ENCODE measurements at places on chromosomes 11 and 22.
A peak's percentile ranks its signal among the peaks of the same experiment; 100 is the strongest.

GRCh38 chr11:77039491-77040400 lies 5.5 kb downstream of the B3GNT6 start:
- DNase-seq = no peak

- DNase-seq = no peak
Observed at GRCh38 chr11:108838792-108839105, 173.9 kb downstream of the DDX10 start.

GRCh38 chr11:73797457-73797856 lies 9.8 kb downstream of the MRPL48 start:
- peak; percentile 7 for DNase-seq

DNA sequence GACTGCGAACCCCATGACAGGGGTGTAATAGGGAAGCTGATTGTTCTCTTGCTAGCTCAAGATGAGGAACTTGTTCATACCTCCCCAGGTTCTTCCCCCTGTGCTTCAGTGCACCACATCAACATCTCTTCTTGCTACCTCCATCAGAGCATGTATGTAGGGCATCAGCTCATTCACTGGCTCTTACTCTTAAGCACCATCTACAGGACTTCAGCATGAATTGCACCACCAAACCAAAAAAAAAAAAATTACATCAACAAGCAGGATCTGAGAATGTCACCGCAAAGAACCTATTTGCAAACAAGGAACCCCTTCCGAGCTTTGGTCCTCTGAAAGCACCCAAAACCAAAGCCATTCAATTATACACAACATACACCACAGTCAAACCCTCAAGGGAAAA lies 2226.5 kb upstream of the RAG2 start:
- no peak for DNase-seq

GRCh38 chr11:33802194-33802950 lies 28.1 kb upstream of the FBXO3 start:
- peak; percentile 31 for DNase-seq

DNA sequence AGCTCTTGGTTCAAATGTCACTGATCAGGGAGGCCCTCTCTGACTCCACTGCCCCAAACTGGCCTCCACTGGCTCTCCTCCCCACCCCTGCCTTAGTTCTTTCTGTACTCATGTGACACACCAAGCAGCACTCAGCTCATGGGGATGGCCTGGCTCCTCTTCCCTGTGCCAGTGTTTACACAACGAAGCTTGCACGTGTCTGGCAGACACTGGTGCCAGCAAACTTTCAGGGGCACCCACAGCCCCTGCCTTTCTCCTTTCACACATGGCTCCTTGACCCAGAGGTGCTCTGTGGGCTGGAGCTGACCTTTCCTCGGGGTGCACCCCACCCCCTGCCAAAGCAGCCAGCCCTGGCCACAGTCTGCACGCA lies 37.6 kb upstream of the PARVG start:
- no peak for DNase-seq

DNA sequence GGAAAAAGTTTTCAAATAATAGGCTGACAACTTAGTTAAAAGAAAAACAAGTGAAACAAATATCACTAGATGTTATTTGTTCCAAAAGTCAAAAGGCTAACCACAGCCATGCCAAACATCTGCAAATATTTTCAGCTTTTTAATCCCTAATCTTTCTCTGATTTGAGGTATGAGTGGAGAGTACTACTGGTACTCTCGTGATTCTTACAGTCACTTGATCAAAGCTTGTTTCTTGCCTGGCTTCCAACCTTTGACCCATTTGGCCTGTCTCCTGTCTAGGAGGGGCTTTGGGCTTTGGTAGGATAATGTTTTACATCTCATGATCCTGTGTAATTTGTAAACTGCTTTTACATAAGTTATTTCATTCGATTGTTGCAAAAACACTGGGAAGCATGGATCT lies 301.8 kb upstream of the SORL1-AS1 start:
- no peak for DNase-seq

DNA sequence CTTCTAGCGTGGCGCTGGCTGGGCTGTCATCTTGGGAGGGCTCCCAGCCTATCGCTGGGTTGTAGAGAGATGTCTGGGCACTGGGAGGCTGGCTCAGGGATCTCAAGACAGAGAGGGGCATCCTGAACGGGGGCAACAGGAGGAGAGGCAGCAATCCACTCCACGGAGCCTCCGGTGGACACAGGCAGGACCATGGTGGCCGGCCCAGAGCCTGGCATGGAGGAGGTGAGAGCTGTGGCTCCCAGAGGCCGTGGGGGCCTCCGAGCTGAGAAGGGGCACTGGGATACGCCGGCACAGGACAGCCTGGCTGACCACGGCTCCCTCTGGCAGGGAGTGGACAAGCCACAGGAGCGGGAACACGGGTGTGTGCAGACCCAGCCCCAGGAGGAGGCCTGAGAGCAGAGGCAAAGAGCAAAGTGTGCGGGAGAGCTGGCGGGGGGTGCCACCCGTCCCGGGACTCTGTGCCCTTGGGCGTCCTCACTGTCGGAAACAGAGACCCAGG lies 9.1 kb downstream of the MRGPRF start:
- DNase-seq = no peak

GRCh38 chr11:8067929-8068575 lies 13.0 kb upstream of the TUB start:
- DNase-seq = no peak

GRCh38 chr11:128421577-128422330 lies 165.6 kb downstream of the ETS1 start:
- no peak for DNase-seq
